AG09319 (cell line): ENCODE measurements at places on chromosomes 5 and 9.

- no peak for DNase-seq
Observed at GRCh38 chr5:157137691-157138090, 5.0 kb downstream of the MED7 start.

GRCh38 chr9:98365227-98365669 is 109.8 kb upstream of the TBC1D2 start:
- no peak for DNase-seq

DNA sequence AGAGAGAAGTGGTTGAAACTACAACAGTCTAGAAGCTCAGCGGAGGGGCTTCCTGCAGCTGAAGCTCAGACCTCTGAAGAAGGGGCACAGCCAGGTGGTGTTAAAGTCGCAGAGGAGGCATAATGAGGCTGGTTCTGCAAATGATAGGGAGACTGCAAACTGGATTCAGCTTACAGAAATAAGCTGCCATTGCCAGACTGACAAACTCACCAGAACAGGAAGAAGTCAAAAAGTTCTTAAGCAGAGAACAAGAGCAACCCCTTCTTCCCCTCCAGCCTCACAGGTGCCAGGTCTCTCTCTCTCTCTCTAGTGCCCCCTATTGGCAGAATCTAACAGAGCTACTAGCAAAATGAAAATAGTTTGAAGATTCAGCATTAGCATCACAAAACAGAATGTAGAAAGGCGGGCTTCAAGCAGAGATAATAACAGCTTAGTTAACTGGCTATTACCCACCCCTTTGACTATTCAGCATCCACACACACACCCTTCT is 76.7 kb downstream of the GRAMD2B start:
- DNase-seq = no peak

GRCh38 chr5:40515476-40515875 is 164.2 kb upstream of the PTGER4 start:
- no peak for DNase-seq

- peak; percentile 66 for DNase-seq
Observed at GRCh38 chr5:150517272-150518152, 9.6 kb downstream of the NDST1 start.
